ENCODE measurements at places on chromosomes 11 and 22.

DNA sequence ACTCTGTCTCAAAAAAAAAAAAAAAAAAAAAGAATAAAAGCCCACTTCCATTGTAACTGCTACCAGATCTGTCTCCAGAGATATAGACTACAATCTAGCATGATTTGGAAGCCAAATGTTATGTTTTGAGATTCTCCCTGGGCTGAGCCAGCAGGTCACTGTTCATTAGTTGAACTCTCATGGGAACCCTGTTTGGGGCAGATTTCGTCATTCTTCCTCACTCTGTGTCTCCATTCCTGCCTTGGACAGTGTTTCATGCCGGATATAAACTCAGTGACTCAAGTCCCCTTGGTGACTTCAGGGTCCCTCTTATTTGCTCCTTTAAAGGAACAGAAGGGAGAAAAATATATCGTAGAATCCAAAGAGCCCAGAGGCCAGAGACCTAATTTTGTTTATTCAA lies 378.1 kb downstream of the LARGE1 start:
- no peak for DNase-seq

DNA sequence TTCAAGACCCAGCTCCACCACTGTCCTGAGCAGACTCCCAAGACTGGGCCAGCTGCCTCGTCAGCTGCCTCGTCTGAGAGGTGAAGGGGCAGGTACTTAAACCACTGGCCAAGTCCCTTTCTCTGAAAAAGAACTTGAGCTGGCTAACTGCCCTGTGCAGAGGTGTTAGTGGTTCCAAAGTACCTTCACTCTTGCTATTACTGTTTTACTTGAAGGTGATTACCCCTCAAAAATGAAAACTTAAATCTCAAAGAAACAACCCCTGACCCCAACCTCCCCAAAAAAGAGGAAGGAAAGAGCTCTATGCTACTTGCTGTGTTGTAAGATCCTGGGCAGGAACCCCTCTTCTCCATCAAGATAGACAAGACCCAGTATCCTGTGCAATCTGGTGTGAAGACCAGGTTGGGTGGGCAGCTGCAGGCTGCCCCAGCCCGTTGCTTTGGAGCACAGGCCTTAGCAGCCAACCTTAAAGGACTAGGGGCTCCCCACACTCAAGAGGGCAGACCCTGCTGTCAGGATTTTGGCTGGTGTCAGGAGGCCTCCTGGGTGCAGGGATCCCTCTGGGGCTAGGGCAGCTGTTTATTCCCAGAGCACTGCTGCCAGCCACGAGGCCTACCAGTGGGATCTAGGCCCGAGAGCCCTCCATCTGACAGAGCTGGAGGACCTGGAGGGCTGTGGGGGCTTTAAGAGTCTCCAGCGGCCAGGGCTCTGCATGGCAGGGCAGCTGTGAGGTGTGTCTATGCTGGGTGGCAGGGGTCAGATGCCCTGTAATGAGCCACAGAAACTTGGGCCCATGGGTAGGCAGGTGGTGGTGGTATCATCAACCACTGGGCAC lies 13.0 kb downstream of the GUCD1 start:
- DNase-seq, result no peak

- peak; percentile 61 for DNase-seq
Observed at GRCh38 chr11:66068154-66068821, 1.8 kb upstream of the PACS1 start.

- DNase-seq, result no peak
Observed at GRCh38 chr11:34359548-34359891, 1.7 kb upstream of the ABTB2 start.

DNA sequence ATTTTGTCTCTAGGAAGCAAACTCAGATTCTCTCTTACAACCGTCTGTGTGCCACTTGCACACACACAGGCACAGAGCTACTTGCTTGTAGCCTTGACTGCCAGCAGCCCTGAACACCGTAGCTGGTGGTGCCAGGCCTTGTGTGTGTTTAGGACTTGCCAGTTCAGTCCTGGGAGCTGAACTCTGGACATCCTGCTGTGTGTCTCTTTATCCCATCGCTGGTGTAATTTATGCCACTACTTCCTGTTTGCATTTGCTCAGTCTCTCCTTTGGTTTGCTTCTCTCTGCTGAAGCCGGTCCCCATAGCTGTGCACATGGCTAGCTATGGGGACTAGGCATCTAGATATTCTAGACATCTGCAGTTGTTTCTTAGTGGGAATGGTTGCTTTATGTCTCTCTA lies 24.0 kb downstream of the MARK2 start:
- no peak for DNase-seq

DNA sequence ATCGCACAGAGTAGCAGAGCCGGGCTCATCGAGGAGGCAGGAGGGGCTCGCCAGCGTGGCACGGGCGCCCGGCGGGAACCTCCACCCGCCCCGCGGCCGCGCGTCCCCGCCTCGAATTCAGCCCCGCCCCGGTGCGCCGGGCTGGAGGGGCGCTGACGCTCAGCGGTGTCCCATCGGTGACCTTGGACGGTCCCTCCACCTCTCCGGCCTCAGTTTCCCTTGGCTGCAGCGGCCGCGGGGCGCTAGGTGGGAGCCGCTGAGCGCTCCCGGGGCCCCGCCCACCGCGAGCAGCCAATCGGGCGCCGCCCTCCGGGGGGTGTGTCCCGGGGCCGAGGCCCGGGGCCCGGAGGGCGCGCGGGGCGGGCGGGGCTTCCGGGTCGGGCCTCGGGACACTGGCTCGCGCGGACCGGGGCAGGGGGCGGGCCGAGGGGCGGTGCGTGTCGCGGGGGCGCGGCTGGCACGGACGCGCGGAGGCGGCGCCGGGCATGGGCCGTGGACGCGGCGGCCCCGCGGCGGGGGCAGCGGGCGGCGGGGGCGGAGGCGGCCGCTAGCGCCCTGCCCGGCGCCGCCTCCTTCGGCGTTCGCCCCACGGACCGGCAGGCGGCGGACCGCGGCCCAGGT lies at the start of gene PPARA:
PPARA (plus strand) TSS at position 493 of the 621 bp plus-strand sequence. CDS start 47,858 bp downstream, outside the sequence.
- DNase-seq, result peak; percentile 68

DNA sequence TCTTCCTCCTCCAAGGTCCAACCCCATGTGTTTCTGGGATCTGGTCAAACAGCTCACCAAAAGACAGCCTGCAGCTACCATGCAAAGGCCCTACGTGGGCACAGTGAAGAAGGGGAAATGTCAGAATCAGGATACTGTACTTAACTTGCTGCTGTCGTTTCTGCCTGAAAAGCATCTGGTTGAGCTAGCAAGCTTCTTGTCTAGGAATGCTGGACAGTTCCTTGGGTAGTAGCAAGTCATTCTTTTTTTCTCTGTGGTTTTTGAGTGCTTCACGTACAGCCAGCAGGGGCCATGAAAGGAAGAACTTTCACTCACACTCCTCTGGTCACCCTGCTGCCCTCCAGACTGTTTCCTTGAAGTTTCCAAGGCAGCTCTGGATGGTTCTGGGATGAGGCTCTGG lies 24.7 kb downstream of the RCOR2 start:
- no peak for DNase-seq

DNA sequence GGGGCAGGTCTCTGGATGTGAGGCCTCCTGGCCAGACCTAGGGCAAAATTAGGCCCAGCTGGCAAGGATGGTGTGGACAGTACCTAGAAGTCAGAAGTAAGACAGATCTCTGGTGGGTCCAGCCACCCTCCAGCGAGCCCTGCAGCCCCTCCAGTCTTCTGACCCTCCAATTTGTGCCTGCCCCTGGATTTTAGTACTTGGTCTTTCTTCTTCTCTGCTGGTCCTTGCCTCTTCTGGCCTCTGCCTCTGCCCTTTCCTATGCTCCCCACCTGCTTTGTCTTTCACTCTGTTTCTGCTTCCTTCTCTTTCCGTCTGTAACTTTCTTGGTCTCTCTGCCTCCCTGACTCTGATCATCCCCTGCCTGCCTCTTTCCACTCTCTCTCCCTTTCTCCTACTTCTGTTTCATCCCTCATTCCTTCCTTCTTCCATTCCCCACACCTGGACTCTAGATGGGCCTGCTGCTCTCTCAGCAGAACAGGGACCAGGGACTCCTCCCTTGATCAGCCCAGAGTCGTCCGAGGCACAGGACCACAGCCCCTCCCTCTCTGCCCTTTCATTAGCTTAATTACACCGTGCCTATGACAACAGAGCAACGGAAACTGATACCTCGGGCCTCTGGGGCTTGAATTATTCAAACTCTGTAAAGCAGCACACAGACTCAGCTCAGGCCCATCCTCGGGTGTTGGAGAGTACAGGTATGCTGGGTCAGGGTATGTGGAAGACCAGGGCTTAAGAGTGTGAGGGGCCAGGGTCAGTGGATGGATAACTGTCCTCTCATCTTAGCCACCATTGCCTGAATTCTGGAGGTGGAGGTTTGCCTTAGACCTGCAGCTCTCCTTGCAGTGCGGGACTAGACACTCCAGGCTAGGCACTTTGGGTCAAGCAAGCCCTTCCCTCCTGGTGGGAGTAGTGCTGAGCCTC lies at the start of gene CHRNA10:
CHRNA10 (minus strand) TSS at position 51 of the 921 bp plus-strand sequence. CDS start 72 bp downstream, outside the sequence.
- DNase-seq, result no peak

- DNase-seq, result no peak
Observed at GRCh38 chr22:44606126-44606525, 95.9 kb upstream of the PRR5 start.

GRCh38 chr11:96037405-96037949 lies 113.6 kb upstream of the MTMR2 start:
- DNase-seq, result no peak

DNA sequence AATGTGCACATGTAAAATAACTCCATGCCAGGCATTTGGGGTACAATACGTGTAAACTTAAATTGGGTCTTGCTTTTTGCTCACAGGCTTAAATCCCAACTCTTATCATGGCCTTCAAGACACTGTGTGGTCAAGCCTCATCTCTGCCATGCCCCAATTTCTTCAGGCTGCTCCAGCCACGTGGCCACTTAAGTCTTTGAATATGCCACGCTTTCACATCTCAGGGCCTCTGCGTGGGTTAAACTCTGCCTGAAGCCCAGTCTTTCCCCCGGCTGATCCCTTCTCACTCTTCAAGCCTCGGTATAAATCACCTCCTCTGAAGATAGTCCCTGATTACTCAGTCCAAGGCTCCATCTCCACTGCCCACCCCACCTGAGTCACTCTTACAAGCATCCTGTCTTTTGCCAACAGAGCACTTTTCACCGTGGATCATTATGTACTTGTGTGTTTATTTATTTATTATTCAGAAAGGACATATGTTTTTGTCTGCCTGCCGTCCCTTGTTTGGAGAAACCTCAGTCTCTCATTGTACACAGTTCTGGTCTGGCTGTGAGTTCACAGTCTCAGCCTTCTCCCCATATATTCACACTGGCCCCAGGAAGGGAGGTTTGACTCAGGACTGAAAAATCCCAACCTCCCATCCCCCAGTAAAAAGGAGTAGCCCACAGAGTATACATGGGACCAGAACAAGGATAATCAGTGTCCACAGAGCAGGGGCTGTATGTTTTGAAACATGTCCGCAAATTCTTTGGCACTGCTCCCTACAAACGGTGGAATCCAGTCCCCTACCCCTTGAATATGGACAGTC lies 344.7 kb downstream of the MN1 start:
- DNase-seq, result no peak

DNA sequence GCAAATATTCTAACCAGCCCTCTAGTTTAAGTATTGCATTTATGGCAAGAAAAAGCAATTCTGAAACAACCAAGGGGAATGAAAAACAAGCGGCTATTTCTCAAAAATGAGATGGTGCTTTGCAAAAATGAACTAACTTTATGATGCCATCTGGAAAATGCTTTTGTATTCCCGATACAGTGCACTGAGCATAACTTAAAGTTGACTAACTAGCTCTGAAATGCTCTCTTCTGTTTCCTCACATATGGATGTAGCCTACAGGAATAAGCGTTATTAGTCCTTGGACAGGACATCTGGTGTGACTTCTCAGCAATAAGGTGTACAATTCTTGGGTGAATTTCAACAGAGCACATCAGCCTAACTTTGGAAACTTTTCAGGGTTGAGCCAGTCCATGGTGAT lies 228.2 kb upstream of the DDI1 start:
- DNase-seq, result no peak

DNA sequence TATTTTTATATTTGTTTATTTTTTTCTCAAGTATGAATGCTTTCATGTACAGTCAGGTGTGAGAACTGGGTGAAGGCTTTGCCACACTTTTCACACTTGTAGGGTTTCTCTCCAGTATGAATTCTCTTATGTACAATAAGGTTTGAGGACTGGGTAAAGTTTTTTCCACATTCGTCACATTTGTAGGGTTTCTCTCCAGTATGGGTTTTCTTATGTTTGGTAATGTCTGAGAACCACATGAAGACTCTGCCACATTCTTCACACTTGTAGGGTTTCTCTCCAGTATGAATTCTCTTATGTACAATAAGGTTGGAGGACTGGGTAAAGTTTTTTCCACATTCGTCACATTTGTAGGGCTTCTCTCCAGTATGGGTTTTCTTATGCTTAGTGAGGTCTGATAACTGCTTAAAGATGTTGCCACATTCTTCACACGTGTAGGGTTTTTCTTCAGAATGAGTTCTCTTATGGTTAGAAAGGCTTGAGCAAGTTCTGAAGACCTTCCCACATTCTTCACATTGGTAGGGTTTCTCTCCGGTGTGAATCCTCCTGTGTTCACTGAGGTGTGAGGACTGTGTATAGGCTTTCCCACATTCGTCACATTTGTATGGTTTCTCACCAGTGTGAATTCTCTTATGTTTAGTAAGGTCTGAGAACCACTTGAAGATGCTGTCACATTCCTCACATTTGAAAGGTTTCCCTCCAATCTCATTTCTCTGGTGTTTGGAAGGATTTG lies 19.7 kb downstream of the ZNF195 start:
- no peak for DNase-seq

DNA sequence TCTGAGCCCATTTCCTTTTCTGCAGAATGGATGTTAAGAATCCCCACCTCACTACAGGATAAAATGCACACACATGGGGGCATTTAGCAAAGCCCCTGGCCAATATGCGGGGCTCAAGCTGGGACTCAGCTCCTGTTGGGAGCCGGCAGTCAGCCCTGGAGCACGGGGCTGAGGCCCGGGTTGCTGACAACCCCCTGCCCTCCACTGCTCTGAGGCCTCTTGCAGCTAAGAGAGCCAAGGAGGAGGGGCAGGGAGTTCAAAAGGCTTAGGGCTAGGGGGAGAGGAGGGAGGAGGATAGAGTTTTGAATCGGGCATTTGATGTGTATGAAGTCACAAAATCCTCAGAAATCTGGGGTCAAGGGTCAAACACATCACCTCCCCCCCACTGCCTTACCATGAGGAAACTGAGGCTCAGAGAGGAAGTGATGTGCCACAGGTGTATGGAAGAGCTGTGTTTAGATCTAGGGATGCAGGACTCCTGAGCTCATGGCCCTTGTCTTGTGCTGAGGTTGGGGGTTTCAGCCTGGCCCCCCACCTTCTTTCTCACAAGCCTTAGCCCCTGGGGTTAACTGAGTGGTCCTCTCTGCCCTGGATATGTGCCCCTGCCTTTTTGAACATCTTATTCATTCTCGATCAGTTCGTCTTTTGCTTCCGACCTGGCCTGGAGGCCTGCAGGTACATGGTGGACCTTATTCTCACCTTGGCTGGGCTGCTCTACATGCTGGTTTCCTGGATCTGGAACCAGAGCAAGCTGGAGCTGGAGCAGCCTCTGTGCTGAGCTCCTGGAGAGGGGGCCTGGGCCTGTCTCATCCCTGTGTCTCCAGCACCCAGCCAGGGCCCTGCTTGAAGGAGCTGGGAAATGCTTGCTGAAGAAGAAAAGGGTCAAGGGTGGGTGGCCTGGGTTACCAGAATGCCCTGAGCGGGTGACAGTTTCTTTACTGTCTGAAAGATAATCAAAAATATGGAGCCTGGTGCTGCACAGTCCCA lies 80.3 kb downstream of the LRRC32 start:
- DNase-seq, result no peak

GRCh38 chr22:39109361-39109760 lies 12.3 kb downstream of the APOBEC3H start:
- no peak for DNase-seq

GRCh38 chr11:62857541-62857982 lies 18.2 kb upstream of the WDR74 start:
- DNase-seq, result no peak

- DNase-seq, result no peak
Observed at GRCh38 chr22:26464312-26464711, 19.3 kb downstream of the HPS4 start.

Data from activated T-helper 1 cell treated with anti-CD3 and anti-CD28 coated beads, Interleukin-2, amount 50 U/mL, for 16 hours (primary cell).